Liver (tissue), 10 donors: ENCODE measurements at places on chromosomes 2 and 18. TPM values are rescaled to one million over a fixed set of nuclear protein-coding genes. Genes with fewer than 3 reads are reported as not detected.

Gene SERPINB3
- total RNA-seq, result 0.05 TPM

DNA sequence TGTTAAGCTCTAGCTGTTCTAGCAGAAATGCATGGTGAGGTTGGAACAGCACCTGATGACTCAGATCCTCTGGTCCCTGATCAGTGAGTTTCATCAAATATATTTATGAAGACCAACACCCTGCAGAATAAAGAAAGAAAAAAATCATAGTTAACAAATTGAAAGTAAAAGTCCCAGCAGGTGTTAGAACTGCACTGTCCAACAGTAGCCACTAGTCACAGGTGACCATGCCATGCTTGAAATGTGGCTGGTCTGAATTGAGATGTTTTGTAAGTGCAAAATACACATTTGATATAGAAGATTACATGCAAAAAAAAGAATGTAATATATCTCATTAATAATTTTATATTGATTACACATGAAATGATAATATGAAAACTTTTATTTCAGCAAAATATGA lies 1010.7 kb upstream of the ZEB2 start:
- no peaks in the 10 kb centered on the region for H3K36me3 ChIP-seq
- H3K4me1 ChIP-seq, result no peaks in the 10 kb centered on the region
- H3K4me3 ChIP-seq, result no peak overlapping the region
- DNase-seq, result no peak
- no peak overlapping the region for H3K27ac ChIP-seq

DNA sequence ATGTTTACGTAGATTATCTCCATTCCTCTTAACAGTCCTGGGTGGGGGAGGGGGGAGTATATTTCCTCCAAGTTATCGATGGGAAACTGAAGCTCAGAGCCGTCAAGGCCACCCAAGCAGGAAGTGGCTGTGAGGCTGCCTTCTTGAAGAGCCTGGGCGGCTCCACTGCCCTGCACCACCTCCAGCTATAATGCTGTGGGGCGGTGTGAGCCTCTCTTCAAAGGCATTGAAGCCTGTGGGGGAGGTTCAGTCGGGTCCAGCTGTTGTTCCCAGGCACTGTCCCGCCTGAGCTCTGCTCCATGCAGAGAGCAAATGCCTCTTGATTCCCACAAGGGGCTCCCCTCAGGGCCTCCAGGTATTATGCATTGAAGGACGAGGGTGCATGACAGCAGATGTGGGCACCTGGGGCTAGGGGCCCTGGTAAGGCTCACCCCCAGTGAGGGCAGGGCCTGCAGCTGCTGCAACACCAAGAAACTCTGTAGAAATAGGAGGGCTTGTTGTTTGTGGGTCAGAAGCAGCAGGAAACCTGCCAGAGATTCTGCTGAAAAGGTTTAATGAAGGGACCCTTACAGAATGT lies 29.5 kb upstream of the LAPTM4A start:
- H3K36me3 ChIP-seq, result no peaks in the 10 kb centered on the region
- no peak overlapping the region for H3K4me3 ChIP-seq
- no peak for DNase-seq
- H3K4me1 ChIP-seq, result no peaks in the 10 kb centered on the region
- no peak overlapping the region for H3K27ac ChIP-seq

DNA sequence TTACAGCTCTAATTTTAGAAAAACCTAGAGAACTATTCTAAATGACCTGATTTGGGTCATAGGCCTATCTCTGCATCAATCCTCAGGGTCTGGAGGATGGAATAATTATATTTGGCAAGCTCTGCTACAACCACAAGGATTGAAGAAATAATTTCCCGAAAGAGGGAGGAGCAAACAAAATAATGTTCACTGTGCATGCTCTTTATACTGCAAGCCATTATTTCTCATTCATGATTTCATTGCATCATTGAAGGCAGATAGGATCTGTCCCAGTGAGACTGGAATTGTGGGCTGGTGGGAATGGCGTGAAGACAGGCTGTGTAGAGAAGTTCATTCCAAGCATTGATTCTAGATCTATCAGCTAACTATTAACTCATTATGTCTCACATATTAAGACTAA lies 12.7 kb upstream of the MAPRE2 start:
- no peak overlapping the region for H3K27ac ChIP-seq
- peaks cover 25% of the 10 kb centered on the region for H3K4me1 ChIP-seq
- no peaks in the 10 kb centered on the region for H3K27me3 ChIP-seq

Gene KCNK3
- 6.6 TPM for total RNA-seq

Gene TEX44
- total RNA-seq, result not detected

- H3K4me1 ChIP-seq, result no peaks in the 10 kb centered on the region
- peaks cover 10% of the 10 kb centered on the region for H3K36me3 ChIP-seq
- no peak overlapping the region for H3K4me3 ChIP-seq
- H3K27me3 ChIP-seq, result no peaks in the 10 kb centered on the region
- no peak overlapping the region for H3K27ac ChIP-seq
Observed at GRCh38 chr2:169946546-169946945, 119.3 kb downstream of the UBR3 start.

Gene TGFA
- total RNA-seq, result 1.4 TPM

DNA sequence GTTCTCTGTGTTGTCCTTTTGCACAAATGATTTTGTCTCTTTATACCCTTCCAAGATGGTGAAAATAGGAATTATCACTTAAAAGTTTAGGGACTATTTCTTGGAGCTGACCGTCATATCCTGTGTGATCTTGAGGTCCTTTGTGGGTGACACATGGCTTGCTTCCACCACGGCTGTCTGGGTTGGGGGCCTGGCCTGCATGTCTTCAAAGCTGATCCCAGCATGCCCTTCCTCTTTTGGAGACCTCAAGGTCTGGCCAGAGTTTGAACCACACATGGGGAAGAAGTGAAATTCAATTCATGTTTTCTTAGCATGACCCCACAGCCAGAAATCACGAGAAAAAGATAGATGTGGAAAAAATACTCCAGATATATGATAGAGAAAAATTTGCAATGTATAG lies 14.0 kb downstream of the SFTPB start:
- H3K27me3 ChIP-seq, result no peaks in the 10 kb centered on the region
- H3K27ac ChIP-seq, result no peak overlapping the region
- no peaks in the 10 kb centered on the region for H3K4me1 ChIP-seq
- H3K4me3 ChIP-seq, result no peak overlapping the region
- H3K36me3 ChIP-seq, result peaks cover 13% of the 10 kb centered on the region

DNA sequence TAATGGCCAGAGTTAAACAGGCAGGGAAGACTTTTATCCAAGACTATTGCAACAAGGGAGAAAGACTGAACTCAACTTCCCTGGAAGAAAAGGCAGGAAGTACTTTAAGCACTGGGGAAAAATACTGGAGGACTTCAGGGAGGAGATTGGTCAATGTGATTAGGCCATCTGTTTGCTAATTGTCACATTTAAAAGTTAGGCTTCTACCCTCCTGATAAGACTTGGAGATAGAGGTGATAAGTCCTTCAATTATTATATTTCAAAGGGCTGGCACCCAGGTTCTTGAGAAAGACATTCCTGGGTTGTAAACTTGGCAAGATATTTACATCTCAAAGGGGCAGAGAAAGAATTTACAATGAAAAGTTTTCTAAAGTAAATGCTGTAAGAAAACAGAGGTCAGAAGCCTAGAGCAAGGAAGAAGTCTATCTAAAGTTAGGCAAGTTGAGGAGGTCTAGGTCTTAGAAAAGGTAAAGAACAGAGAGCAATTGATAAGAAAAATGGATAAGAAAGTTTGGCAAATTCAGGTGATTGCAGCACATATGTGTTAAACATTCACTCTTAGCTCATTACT lies 48.4 kb downstream of the DTNA start:
- no peak overlapping the region for H3K27ac ChIP-seq
- no peaks in the 10 kb centered on the region for H3K27me3 ChIP-seq
- no peaks in the 10 kb centered on the region for H3K36me3 ChIP-seq
- no peaks in the 10 kb centered on the region for H3K4me1 ChIP-seq

GRCh38 chr2:137056704-137057103 lies 291.4 kb downstream of the THSD7B start:
- no peaks in the 10 kb centered on the region for H3K4me1 ChIP-seq
- no peak for DNase-seq

- H3K27me3 ChIP-seq, result no peaks in the 10 kb centered on the region
- no peak for DNase-seq
- H3K4me1 ChIP-seq, result no peaks in the 10 kb centered on the region
- no peak overlapping the region for H3K27ac ChIP-seq
Observed at GRCh38 chr2:17851731-17852585, 26.5 kb upstream of the KCNS3 start.

Gene SPDYA
- total RNA-seq, result 0.67 TPM

GRCh38 chr2:47060652-47061170 lies 94.4 kb downstream of the STPG4 start:
- no peaks in the 10 kb centered on the region for H3K36me3 ChIP-seq
- no peak overlapping the region for H3K27ac ChIP-seq
- H3K4me3 ChIP-seq, result no peak overlapping the region
- no peaks in the 10 kb centered on the region for H3K27me3 ChIP-seq

DNA sequence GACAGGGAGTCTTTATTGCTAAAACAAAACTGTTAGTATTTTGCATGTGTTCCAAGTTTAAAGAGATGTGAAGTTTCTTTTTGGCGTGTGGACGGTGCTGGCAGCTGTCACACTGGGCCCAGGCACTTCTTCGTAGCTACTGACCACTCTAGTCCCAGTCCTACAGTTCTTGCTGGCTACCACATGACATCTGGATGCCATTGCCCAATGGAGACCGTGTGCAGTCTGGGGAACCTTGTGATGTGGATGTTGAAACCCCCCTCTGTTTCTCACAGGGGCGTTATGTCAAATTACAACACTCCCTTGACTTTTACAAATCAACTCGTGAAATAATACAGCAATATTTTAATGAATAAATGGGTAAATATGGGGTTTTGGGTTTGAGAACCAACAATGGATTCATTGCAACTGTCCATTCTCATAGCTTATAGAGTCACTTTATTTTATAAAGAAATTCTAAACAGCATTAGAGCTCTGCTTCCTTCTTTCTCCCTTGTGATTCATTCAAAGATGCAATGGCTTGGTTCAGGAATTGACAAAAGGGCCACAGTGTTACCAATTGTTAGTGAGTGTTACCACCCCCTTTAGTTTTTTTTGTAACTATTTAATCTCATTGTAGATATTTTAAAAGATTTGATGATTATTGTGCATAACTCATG lies 1.2 kb downstream of the GPD2 start:
- no peak overlapping the region for H3K4me3 ChIP-seq
- H3K27me3 ChIP-seq, result no peaks in the 10 kb centered on the region
- peak overlapping the region; percentile 98 for H3K27ac ChIP-seq

DNA sequence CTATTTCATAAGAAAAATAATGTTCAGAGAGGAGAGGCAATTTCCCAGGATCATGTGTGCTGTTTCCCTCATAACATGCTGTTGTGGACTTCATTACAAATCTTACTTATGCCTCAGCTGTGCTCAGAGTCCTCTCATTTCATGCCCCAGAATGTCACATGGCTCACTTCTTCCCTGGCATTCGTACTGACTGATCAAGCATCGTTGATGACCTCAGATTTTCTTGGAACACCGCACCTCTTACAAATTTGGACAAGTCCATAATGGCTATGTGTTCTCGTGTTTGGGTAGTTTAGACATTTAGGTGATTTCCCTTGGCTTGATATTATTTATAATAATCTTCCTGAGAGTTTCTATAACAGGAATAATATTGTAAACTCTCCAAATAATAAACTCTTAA lies 32.9 kb downstream of the SERPINB7 start:
- H3K4me3 ChIP-seq, result no peak overlapping the region
- no peak for DNase-seq
- H3K4me1 ChIP-seq, result no peaks in the 10 kb centered on the region

GRCh38 chr18:44586782-44587524 lies 93.7 kb upstream of the SETBP1 start:
- no peaks in the 10 kb centered on the region for H3K27me3 ChIP-seq
- H3K36me3 ChIP-seq, result no peaks in the 10 kb centered on the region
- H3K4me1 ChIP-seq, result no peaks in the 10 kb centered on the region
- no peak overlapping the region for H3K4me3 ChIP-seq
- DNase-seq, result no peak
